ENCODE measurements at places on chromosomes 5 and 9.

- DNase-seq: no peak
These were observed 107.4 kb upstream of the DMAC1 start for GRCh38 chr9:7906783-7907550.

GRCh38 chr9:136527721-136528710 is 17.8 kb downstream of the NOTCH1 start:
- DNase-seq: no peak

GRCh38 chr5:157259699-157260098 is 6.2 kb upstream of the CYFIP2 start:
- DNase-seq: no peak

DNA sequence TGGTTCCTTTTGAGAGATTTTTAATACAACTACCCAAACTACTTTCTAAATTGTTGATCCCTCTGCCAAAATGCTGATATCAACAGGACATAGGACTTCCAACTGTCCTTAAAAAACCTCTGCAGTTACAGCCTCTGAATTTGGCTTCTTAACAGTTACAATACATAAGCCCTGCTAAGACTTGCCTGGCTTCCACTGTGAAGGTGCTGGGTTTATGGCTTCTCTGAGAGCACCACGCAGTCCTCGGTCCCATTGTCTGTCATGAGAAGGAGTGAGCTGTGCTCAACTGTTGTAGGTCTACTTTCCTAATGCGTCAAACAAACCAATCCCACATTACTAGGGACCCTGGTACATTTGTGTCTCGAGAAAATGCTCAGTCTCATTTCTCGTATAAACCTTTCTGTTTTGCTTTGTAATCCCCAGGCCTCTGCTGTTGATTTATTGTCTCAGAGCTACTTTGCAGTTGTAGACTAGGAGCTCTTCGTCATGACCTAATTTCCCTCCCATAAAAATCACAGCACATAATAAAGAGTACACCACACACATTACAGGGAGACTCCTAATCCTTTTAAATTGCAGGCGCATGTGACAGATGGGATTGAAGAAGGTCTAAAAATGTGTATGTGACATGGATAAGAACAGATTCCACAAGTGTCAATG is 274.9 kb downstream of the NR3C1 start:
- DNase-seq: no peak

DNA sequence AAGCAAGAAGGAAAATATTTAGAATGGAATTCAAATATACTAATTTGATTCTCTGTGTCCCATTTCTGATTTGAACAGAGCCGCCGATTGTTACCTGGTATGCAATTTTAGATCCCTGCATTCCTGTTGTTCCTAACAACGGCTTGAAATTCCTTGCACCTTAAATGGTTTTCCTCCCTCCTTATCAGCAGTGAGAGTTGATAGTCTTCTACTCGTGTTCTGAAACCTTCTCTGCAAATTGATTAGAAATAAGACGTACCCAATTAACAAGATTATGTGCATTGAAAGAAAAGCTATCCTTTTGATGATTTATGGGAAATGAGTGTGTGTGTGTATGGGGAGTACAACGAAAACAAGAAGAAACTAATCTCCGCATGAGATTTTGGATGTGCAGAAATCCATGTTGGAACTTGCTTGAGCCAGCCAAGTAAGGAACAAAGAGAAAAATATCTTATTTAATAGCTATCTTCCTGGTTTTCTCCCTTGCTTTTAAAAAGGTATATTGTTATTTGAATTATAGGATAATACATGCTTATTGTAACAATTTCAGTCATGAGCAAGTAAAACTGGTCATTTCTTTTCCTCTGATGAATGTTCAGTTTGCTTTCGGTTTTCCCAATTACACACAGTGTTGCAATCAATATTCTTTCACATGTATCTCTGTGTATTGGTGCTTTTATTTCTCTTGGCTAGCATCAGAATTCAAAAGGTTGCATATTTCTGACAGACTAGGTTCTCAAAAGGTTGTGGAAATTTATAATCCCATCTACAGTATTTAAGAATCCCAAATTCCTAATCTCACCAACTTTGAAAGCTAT is 211.1 kb upstream of the ACTBL2 start:
- no peak for DNase-seq

DNA sequence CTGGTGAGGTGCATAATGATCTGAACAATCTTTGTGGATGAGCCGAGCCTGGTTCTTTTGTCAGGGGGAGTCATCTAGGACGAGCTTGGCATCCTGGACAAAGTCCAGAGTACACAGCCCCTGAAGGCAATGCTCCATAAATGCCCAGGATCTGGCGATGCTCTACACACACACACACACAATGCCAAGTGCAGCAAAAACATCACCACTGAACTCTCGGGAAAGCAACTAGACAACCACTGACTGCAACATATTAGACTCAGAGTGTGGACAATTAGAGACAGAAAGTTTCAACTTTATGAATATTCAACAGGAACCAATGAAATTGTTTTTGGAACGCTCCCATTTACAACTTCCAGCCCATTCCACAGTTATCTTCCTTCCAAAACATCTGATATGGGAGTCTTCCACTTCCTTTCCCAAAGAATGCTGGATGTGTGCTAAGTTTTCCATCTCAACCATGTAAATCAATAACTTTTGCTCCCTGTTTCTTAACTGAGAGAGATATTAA is 227.6 kb upstream of the ANKRD55 start:
- DNase-seq: no peak

DNA sequence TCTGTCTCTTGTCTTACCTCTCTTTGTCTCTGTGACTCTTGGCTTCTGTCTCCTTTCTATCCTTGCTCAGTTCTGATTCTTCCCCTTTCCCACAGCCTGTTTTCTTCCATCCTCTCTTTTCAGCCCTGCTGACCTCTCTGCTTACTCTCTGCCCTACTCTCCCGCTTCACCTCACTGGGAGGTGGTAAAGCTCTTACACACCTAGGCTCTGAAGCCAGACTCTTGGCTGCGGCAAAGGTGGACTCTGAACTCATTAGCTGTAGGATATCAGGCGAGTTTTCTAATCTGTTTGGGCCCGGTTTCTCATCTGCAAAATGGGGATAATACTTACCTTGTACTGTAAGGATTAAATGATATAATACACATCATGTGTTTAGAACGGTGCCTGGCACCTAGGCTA is 11.1 kb downstream of the PCDH1 start:
- no peak for DNase-seq

DNA sequence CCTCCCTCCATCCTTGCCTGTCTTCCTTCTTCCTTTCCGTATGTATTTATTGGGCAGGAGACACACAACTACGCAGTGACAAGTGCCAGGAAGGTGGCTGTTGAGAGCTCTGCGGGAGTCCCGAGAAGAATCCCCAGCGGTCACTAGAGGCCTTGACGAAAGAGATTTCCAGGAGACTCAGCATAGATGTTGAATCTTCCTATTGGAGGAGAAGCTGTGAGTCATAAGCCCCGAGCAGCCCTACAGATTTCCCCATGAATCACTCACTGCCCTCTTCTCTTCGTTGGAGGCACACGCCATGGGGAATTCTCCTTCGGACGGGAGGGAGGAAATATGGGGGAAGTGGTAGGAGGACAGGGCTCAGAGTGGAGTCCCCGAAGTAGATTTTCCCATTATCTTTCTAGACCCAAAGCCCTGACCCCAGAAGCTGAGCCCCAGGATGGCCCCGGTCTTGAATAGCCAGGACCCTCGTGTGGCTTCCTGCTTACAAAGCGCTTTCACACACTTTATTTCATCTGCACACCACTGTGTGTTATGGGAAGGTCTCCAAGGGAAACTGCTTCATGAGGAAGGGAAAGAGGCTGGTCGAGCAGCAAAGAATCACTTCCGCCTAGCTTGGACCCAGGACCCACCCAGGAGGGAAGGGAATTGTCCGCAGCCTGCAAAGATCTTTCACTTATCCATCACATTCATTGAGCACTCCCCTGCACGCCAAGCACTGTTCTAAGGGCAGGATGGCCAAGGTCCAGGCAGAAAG is 12.7 kb downstream of the DUSP1 start:
- no peak for DNase-seq

GRCh38 chr9:113599646-113600022 is 136.1 kb downstream of the RGS3 start:
- no peak for DNase-seq

DNA sequence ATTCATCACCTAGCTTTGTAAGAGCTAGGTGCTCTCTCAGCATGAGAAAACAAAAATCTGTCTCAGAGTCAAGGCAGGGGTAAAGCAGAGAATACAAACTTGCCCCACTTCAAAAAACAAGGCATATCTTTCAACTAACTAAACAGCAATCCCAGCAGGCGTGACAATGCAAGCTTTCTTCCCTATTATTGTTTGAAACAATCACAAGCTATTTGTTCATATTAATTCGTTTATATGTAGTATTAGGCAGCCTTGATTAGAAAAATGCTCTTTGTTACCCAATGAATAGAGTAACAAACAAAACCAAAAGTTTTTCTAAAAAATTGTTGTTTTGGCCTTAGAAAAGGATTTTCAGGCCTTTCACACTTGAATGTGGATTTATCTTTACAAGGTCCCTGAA is 71.1 kb downstream of the LPAR1 start:
- no peak for DNase-seq

GRCh38 chr5:135010502-135011354 is 23.3 kb downstream of the PITX1 start:
- no peak for DNase-seq

DNA sequence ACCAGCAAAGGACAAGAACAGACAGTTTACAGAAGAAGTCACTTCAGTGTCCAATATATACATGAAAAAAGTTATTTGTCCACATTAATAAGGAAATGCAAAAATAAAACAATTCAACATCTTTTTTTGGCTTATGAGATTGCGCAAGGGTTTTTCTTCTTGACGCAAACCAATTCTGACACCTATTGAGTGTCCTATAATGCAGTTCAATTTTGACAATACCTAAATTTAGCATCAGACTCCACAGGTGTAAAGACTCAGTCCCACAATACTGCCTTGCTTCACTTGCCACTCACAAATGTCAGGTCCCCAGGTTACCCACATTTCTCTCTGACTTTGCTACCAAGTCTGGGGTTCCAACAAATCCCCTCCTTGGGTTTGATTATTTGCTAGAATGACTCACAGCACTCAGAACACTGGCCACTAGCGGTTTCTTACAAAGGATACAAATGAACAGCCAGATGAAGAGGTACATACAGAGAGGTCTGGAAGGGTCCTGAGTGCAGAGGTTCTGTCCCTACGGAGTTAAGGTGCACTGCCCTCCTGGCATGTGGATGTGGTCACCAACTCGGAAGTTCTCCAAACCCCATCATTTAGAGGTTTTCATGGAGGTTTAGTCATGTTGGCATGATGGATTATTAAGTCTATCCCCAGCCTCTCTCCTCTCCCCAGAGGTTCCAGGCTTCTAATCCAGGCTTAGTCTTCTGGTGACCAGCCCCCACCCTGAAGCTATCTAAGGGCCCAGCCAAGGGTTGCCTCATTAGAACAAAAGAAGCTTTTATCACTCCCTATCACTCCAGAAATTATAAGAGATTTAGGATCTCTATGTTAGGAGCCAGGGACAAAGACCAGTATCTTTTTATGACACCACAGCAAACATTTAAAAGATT is 27.0 kb upstream of the SLC22A5 start:
- DNase-seq: no peak

DNA sequence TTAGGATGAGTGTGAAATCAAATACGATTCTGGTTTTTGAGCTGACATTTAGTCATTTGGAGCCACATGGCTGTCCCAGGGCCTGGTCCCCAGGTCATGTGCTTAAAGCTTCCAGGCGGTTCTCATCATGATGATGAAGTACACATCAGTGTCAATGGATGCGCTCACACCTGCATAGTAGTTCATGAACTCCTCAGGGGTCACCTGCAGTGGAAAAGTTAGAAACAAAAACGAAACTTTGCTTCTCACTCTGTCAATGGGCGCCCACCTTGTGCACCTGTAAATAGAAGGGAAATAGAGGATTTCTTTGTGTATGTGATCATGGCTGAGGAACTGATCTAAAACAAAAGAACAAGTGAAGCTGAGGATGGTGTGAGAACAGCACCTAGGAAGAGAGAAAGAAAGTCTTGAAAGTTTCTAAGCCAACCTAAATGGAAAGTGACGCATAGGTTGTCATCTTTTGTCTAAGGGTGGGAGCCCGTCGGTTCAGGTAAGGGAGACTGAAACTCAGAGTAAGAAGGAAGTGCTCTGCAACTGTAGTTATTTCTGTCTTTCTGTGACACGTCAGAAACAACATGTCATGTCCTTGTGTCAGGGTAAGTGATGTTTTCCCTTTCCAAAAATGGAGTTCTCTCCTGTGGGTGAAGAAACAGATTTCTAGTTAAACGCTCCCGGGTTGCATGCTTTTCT is 33.8 kb downstream of the CAPSL start:
- no peak for DNase-seq

GRCh38 chr9:70587201-70587600 is 172.7 kb upstream of the KLF9 start:
- DNase-seq: no peak

DNA sequence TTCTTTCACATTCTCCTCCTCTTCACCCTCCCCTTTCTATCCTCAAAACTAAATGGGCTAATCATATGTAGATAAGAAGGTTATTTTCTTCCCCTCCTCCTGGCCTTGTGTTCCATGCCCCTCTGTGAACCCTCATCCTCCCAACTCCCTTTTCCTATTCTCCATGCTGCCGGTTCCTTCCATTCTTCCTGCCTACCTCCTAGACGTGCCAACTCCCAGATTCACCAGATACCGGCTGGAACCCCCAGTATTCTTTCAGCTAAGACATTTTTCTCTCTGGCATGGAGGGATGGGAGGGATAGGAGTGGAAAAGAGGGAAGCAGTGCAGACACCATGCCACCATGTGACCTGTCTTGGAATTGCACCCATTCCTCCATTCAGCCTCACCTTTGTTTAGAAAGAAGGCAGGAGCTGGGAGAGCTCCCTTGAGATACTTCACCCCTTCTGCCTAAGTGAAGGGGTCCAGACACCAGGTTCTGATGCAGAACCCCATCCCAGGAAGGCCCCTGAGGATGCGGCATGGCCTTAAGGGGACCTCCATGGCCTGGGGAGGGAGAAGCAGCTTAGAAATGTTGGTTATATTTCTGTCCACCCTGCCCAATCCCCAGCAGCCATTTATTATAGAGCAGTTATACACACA is 4.8 kb downstream of the DNAJB5 start:
- DNase-seq: no peak

- DNase-seq: peak; percentile 17
These were observed 662 bp downstream of the SUSD3 start for GRCh38 chr9:93059011-93059714.

GRCh38 chr5:1033606-1034420 is 25.2 kb downstream of the NKD2 start:
- DNase-seq: no peak

Measured in effector CD8-positive, alpha-beta T cell (primary cell).